ENCODE measurements at places on chromosomes 1 and 21. TPM values are rescaled to one million over a fixed set of nuclear protein-coding genes. Genes with fewer than 3 reads are reported as not detected.

DNA sequence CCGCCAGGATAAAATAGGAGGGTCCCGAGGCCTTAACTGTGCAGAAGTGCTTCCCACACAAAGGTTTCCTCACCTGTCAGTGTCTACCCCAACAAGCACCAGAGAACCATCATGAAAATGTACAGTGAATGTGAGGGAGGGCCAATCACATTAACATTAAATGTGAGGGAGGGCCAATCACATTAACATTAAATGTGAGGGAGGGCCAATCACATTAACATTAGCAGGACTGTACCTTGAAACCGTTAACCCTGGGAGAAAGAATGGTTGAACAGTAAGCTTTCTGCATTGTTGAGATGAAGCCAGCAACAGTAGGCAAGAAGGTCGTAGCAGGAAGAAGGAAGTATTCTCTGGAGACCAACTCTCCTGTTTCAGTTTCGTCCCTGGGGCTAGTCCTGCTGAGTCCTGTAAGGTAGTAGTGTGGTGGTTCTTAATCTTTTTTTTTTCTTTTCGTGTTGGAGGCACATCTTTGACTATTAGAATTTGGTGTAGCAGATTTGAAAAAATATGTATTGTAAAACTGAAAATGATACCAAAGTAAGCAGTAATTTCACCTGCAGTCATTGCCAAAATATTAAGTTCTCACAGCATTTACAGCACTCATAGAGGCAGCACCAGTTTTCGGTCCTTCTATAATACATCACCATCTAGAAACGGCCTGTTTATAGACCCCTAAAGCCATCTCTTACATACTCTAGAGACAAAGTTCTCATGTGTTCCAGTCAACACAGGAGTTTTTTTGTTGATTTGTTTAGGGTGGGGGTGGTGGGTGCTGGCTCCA lies 98.6 kb upstream of the PPP2R5A start:
- no peak for DNase-seq

GRCh38 chr21:41411449-41412089 lies 14.5 kb upstream of the MX1 start:
- DNase-seq: peak; percentile 18

DNA sequence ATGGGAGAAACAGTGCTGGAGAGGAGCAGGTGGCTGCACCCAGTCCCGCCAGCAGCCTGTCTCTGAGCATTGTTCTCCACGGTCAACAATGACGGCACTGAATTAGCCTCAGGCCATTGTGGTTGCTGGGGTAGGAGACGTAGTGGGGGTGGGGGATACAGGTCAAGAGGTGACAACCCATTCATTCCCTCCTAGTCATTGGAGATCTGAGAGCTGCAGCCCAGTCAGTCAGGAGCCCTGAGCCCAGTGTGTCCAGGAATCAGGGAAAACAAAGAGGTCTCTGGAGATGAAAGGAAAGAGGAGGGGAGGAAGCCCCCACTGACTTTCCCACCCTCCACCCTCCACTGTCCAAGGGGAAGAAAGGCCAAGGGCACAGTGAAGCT lies 15.3 kb downstream of the SMIM12 start:
- DNase-seq: no peak

DNA sequence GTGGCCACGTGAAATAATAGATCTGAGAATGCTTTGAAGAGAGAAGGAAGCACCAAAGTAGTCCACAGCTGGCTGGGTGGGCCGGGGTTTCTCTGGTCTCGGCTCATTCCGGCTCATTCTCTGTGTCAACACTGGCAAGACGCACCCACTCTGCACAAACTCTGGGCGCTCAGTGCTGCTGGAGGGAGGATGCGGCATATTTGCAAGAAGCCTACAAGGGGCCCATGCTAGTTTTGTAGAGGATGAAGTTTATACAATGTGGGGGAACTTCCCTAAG lies 28.8 kb upstream of the TMPRSS2 start:
- DNase-seq: no peak

DNA sequence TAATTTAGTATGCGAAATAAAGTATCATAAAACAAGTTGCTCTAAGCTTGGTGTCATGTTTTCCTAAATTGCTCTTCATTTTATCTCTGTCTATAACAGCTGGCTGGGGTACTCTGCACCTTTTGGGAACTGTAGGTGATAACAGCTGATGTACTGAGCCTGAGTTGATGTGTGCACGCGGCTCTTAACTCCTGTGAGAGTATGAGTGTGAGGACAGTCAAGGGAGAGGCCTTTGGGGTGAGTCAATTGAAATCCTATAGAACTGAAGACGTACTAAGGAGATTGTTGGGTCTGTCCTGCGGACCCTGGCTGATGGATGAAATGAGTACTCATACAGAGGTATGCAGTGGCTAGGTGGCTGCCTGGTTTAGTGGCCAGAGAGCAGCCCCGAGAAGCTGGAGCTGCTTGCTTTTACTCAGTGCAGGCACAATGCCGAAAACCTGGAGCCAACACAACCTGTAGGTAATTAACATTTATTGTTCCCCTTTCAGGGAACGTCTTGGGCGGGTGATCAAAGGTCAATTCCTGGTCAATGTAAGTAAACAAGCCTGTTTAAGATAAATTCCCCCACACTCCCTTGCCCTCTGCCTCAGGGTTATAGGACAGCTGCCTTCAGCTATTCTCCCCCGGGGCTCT lies 188.5 kb downstream of the PRDM2 start:
- DNase-seq: no peak

GBP6 gene
- 0.26 TPM for polyA plus RNA-seq

DNA sequence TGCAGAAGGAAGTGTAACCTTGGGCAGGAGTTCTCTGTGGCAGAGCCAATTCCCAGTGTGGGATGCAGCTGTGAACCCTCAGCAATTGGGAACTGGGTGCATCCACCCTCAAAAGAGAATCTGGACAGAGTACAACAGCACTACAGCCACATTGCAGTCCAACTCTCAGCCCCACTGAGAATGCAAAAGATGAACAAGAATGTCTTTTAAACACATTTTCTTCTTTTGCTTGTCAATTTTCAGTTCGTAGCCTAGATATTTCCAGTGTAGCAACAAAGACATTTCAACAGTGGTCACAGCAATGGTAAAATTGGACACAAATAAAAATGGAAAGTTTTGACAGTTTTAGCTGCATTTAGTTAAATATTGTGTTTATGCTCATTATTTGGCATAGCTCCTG lies 114.0 kb upstream of the APP start:
- DNase-seq: no peak

DNA sequence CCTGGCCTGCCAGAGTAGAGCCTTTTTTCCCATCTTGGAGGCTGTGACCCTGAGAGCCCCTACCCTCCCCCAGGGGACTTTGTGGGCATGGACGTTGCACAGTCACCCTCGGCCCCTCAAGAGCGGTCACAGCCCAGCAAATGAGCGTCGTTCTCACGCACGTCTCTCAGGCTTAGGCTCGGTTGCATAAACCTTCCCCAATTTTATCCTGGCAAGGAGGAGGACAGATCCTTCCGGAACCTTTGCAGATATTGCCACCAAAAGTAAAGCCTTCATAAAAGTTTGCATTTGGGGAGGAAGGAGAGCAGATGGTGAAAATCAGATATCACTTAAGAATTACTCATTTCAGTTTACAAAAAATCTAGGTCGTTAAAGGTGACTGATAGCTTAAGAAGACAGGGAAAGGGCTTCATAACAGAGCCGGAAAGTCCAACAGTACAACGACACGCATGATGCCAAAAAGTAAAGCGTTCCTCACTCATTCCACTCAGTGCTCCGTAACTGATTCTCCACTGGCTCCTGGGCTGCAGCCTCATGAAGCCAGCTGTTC lies 29.3 kb downstream of the PDE9A start:
- DNase-seq: no peak

CFAP107 gene
- 87.9 TPM for polyA plus RNA-seq

Measured in testis (tissue), 5 donors.